ENCODE measurements at places on chromosomes 4 and X.

DNA sequence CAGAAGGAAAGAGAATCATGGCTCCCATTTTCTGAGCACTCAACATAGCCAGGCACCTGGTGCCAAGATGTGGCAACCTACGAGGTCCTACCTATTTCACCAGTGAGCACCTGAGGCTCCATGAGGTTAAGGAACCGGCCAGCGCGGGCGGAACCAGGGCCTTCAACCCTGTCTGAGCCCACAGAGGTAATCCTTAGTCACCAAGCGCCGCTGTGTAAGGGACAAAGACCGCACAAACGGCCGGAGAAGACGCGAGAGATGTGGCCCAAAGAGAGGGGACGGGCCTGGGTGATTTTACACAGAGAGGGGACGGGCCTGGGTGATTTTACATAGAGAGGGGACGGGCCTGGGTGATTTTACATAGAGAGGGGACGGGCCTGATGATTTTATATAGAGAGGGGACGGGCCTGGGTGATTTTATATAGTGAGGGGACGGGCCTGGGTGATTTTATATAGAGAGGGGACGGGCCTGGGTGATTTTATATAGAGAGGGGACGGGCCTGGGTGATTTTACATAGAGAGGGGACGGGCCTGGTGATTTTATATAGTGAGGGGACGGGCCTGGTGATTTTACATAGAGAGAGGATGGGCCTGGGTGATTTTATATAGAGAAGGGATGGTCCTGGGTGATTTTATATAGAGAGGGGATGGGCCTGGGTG, 114.2 kb downstream of the SMIM20 start:
- no peak for DNase-seq

GRCh38 chr4:83267121-83267829, 17.3 kb downstream of the COQ2 start:
- DNase-seq, result no peak

DNA sequence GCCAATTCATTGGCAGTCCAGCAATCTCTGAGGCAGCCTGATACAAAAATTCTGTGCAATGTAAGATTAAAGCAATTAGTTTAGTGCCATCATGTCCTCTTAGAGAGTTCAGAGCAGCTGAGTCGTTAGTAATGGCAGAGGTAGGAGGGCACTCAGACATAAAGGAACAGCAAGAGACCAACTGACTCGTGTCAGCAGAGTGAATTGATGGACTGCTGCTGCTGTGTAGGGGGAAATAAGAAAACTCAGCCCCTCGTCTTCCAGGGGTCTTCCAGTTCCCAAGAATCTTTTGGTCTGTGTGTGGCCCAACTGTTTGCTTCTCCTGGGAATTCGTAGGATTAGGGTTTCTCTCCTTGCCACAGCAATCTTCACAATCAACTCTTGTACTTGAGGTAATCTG, 100.9 kb downstream of the TTC29 start:
- no peak for DNase-seq

DNA sequence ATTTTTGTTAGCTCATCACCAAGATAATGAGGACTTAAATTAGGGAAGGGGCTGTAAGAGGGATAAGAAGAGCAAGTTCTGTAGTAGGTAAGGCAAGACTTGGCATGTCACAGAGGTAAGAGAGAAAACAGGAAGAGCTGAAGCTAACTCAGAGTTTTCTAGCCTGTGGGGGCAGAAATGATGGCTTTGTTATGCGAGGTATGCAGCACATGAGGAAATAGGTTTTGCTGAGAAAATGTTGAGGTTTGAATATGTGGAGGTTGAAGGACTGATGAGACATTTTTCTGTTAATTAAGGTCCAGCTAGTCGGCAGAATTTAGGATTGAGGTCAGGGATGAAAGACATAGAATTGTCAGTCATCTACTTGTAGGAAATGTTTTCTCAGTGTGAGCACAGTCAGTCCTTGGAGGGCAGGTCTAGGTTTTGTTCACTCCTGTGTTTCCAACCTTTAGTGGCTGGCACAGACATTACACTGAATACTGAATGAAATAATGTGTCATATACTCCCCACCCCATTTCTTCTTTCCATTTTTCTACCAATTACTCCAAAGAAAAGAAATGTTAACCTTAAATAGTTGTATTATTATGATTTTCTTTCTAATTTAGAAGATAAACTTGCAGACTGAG, 154.0 kb upstream of the AADAT start:
- DNase-seq, result no peak

DNA sequence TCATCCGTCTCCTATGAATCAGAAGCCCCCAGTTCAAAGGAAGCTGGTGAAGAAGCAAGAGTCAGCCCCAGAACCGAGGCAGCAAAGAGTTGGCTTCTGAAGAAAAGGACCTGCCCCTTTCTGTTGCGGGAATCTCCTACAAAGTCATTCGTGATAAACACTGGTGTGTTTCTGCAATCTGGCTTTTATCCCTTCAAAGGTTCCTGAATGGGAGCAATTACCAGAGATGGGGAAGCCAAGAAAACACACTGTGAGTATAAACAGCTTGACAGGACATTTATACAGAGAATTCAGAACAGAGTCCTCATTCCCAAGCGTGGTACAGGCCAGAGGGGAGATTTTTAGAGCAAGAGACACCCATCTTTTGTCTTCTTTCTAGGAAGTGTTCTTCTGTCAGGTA, 226.8 kb upstream of the LNX1 start:
- DNase-seq, result no peak

Measured in effector memory CD4-positive, alpha-beta T cell (primary cell).